ENCODE measurements at places on chromosomes 11 and 22.

DNA sequence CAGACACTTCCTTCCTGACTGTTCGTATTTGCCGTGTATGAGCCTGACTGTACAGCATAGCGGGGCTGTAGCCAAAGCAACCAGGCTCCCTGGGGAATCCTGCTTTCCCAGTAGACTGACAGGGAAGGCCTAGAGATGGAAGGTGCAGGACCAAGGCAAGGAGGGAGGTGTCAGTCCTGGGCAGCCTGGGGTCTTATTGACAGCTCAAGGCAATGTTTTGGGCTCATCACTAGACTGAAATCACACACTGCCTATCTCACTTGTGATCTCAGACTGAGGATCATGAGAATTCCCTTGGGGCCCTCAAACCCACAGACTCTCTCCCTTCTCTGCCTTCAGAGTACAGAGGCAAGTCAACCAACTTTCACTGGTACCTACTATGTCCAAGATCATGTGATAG is 346.8 kb upstream of the NARS2 start:
- DNase-seq, result no peak

DNA sequence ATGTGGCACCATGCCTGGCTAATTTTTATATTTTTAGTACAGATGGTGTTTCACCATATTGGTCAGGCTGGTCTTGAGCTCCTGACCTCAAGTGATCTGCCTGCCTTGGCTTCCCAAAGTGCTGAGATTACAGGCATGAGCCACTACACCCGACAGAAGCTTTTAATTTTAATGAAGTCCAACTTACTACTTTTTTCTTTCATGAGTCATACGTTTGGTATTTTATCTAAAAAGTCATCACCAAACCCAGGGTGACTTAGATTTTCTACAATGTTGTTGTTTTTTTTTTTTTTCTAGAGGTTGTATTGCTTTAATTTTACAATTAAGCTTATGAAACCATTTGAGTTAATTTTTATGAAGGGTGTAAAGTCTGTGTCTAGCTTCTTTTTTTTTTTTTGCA is 34.9 kb downstream of the JRKL start:
- no peak for DNase-seq

DNA sequence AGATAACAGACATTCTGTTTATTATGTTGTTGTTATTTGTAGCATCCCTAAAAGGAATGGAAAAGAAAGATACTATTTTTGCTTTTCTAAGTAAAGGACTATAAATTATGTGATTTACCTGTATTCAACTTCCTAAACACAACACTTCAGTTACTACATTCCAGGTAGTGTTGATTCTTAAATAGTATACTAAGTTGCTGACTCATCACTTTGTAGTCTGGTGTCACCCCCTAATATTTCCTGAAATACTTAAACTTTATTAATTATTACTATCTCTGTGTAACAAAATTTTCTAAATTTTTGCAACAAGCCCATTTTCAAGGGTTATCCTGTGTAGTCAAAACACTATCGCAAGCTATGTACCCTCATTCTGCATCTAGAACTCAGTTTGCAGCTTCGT is 7.0 kb downstream of the SYTL2 start:
- DNase-seq, result no peak

DNA sequence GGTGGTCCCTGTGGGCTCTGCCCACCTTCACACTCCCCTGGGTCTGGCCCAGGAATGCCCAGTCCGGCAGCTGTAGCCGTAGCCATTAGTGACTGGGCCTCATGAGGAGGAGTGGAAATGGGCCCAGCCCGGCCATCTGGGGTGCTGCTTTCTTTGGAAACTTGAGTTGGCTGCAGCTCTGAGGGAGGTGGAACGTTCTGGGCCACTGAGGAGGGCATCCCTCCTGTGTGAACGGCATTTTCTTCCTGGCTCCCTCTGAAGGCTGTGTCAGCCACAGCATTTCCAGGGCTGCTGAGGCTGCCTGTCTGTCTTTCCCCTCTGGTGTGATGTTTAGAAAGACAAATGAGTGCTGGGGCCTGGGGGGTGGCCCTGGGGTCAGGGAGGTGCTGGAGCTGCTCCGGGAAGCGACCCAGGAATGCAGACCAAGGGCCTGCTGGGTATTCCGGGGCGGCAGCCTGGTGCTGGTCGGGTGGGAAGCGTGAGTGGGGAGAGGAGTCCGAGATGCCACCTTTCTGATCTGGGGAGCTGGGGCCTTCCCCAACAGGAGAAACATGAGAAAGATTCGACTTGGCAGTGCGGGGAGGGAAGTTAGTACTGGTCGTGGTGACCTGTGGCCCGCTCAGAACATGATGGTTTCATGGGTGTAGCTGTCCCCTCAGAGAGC is 27.1 kb downstream of the PTDSS2 start:
- no peak for DNase-seq

DNA sequence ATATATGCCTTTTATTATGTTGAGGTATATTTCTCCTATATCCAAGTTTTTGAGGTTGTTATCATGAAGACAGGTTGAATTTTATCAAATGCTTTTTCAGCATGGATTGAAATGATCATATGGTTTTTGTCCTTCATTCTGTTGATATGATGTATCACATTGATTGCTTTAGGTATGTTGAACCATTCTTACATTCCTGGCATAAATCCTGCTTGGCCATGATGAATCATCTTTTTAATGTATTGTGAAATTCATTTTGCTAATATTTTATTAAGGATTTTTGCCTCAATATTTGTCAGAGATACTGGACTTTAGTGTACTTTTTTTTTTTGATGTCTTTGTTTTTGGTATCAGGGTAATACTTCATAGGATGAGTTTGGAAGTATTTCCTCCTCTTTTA is 283.8 kb upstream of the C11orf87 start:
- no peak for DNase-seq

GRCh38 chr11:133173810-133174412 is 358.4 kb downstream of the OPCML start:
- DNase-seq, result no peak

DNA sequence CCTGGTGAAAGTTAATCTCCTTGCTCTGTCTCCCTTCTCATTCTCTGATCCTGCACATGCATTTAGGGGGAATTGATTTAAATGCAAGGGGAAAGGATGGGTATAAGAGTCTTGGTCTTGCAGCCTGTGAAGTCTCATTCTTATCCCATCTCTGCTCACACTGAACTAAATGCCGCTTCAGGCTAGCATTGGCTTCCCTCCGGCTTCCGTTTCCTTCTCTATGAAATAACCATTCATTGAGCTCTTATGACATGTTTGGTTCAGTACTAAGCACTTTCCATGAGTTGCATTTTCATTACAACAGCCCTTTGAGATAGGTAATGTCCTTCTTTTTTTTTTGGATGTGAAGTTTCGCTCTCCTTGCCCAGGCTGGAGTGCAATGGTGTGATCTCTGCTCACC is 5.6 kb downstream of the ZBTB16 start:
- no peak for DNase-seq

DNA sequence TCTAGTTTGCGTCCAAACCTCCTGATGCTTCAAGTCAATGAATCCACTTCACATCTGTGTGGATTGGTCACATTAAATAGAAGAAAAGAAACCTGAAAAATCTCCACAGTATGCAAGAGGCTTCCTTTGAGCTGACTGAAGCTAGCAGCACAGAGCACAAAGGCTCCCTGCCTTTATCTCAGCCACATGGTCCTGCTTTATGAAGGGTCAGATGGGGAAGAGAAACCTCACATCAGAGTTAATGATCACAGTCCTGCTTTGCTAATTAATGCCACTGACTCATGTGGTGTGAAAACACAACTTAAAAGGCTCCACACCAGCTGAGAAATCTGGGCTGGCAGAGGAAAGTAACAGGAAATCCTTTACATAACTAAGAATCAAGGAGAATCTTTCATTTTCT is 1291.0 kb downstream of the LRRC4C start:
- DNase-seq, result no peak

GRCh38 chr11:118310781-118311485 is 6.4 kb downstream of the CD3E start:
- no peak for DNase-seq

GRCh38 chr11:8729837-8730696 is 47.5 kb downstream of the RPL27A start:
- no peak for DNase-seq

DNA sequence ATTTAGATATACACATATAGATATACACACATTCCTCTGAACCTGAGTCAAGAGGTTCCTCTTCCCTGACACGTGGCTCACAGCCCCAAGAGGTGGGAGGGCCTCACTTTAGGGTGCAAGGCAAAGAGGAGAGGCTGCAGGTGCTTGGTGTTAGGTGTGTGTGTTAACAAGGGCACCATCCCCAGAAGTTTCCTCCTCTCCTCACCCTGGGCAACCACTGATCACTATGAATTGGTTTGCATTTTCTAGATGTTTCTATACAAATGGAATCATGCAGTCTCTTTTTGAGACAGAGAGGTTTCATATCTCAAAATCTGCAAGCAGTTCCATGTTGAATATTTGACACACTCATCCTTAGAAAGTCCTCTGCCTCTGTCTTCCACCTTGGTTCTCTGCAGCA is 120.9 kb upstream of the NECTIN1 start:
- no peak for DNase-seq

- DNase-seq, result no peak
These were observed 1.2 kb downstream of the MS4A4E start for GRCh38 chr11:60241786-60242185.

- DNase-seq, result no peak
These were observed 5.1 kb upstream of the ENDOD1 start for GRCh38 chr11:95084509-95084908.

DNA sequence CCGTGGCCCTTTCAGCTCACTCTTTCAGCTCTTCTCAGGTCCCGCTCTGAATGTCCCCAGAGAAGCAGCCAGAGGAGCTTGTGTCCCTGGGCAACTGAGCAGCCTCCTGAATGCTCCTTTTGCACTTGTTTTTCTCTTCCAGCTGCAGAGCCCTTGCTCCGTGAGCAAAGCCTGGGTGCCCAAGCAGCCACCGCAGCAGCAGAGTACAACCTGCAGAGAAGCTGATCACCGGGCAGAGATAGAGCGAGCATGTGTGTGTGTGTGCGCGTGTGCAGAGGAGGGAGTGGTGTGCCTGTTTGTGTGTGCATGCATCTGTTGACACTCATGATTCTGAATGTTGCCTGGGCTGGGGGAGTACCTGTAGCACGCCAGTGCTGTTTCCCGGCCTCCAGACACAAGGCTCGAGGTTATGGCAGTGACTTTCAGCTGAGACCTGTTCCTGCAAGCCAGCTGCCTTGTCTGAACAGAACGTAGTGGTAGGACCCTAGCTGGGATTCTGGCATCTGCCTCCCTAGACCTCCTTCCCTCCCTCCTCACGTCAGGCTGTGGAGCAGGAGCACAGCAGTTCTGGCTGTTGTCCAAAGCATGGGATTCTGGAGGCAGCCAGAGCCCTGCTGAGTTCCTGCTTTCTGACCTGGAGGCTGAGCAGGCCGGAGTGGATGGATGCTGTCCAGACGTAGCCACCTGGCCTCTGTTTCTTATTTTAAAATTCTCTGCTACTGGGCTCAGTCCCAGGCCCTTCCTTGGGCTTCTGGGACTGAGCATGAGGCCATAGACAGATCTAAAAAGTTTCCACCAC is 4.5 kb upstream of the MAPK8IP1 start:
- DNase-seq, result no peak

DNA sequence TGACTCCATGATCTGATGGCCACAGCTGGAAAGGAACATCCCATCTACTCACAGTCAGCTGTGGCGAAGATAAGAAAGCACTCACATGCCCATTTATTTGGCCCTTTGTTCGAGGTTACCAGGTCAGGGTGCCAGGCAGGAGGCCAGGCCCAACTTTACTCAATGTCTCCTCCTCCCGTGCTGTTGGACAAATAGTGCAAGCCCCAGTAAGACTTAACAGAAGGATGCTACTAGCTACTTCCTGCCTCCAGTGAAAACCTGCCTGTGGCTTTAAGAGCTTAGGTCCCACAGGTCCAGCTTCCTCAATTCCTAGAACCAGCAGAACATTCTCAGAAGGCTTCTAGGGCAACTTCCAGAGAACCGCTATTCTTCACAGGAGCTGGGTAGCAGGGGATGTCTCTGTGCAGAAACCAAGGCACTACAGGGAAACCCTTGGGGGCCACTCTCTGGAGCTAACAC is 12.9 kb upstream of the CRY2 start:
- DNase-seq, result no peak

DNA sequence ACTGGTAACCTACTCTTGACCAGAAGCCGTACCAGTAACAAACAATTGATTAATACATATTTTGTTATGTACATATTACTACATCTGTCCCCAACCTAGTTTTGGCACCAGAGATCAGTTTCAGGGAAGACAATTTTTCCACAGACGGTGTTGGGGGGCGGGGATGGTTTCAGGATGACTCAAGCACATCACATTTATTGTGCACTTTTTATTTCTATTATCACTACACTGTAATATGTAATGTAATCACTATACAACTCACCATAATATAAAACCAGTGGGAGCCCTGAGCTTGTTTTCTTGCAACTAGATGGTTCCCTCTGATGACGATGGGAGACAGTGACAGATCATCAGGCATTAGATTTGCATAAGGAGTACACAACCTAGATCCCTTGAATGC is 15.5 kb downstream of the DGCR8 start:
- no peak for DNase-seq

DNA sequence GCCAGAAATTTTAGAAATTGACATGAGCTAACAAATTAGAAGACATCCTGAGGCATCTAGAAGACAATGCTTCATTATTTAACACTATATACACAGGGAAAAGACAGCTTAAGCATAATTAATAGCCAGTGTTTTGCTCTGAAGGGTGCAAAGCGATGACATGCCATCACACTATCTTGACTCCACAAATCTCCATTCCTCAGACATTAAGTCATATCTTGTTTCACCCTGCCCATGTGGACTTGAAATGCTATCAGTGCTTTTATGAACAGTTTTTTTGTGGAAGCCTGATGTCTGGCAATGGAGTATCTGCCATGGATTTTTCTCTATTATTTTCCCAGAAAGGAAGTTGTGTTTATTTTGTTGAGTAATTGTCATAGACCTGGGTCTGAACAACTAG is 2.3 kb downstream of the CARD18 start:
- DNase-seq, result no peak

- DNase-seq, result no peak
These were observed 54.6 kb downstream of the CHRDL2 start for GRCh38 chr11:74676596-74676995.

GRCh38 chr22:45781966-45782365 is 110.3 kb downstream of the ATXN10 start:
- DNase-seq, result no peak

DNA sequence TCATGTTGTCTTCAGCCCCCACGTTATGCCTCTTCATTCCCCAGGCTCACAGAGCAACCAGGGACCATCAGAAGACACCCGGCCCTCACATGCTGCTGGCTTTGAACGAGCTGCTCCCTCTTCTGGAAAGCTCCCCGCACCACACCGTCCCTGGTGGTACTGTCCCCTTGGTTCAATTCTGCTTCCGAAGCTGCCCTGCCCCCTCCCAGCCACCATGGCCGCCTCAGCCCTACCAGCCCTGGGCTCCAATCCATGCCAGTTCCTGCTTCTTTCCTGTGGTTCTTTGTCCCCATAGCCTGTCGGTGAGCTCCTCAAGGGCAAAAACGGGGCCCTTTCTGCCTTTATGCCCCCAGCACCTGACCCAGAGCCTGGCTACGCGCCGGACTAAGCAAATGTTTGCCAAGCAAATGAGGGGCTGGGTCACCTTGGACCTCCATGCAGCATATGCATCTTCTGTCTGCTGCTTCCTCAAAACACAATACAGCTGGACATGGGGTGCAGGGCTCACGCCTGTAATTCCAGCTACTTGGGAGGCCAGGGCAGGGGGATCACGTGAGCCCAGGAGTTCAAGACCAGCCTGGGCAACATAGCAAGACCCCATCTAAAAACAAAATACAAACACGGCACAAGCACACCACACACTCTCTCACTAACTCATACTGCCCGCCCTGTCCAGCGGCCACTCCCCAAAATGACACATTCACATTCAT is 21.3 kb downstream of the TNKS1BP1 start:
- DNase-seq, result no peak
